ENCODE measurements at places on chromosomes 7 and 10.

- no peak for DNase-seq
These were observed 185.1 kb downstream of the ATRNL1 start for GRCh38 chr10:115278294-115278693.

GRCh38 chr10:133378251-133379096, 588 bp upstream of the PAOX start:
- peak; percentile 26 for DNase-seq

DNA sequence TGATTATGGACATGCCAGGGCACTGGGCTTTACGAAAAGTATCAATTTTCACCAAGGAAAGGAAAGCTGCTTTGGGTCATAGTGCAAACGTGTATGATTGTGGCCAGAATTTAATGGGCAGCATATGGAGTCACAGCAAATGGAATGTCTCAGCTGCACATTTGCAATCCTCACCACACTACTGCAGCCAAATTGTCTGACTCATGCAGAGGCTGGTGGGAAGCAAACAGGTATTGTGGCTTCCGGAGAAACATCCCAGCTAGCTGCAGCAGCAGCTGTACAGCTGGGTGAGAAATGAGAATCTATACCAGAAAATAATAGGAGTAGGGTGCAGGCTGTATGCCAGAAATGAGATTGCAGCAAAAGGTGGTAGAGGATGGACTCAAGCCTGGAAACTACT, 374.7 kb upstream of the VWC2 start:
- DNase-seq = no peak

GRCh38 chr7:144132262-144132661, 9.3 kb downstream of the OR2A14 start:
- no peak for DNase-seq

DNA sequence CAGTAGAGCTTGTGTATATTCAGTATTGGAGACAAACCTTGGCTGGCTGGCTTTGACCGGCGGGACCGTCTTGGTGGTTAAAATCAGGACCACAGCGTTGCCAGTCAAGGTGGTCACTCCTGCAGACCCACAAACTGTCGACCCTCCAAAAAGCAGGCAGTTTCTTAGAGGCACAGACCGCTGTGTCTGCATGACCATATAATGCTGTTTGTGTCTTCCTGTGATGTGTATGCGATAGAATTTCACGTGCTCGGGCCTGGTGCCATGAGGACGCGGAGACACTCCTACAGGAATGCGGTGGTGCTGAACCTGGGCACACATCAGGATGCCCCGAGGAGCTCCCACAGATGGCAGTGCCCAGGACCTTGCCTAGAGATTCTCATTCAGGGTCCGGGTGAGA, 34.8 kb downstream of the BNIP3 start:
- DNase-seq = no peak

DNA sequence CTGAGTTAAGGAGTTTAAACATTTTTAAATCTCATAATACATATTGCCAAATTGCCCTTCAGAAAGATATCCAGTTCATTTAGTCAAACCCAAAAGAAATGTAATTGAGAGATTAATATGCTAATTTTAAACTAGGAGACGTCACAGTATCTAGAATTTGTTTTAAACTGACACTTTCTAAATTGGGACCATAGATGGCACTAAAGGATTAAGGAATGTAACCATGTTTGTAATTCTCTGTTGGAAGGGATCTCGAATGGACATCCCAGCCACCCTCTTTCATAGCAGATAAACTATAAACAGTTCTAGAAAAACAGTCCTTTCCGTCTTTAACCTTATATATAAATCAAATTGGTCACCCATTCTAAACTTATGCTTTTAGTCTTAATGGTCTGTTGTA, 30.0 kb upstream of the SAMD9L start:
- no peak for DNase-seq

DNA sequence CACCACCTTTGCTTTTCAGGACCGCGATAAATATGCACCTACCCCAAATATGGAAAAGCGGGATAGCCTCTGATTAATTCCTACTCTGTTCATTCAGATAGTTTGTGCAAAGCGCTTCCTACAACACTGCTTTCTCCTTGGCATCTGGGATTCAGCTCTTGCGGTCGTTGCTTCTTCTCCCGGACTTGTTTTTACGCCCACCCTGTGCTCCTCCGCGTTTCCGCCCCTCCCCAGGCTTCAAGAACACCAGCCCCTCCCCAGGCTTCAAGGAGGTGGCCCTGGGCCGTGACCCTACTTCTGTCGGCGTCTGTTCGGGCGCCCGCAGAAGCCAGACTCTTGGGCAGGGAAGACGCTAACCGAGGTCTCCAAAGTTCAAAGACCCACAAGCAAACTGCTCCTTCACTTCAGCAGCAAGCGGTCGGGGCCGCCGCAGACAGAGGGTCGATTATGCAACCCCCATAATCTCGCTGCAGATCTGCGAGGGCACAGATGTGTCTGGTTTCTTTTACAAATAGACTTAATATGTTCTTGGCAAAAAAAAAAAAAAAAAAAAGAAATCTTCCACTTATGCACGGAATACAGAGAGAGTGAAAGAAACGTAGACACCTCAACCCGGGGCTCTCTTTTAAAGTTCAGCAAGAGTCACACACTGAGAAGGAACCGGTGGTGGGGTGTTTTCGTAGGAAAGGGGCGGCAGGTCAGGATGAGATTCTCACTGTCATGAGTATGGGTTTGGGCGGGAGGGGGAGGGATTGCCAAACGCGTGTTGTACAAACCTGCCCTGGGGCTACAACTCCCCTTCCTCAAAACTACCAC, 1.9 kb downstream of the DLX5 start:
- DNase-seq = no peak

DNA sequence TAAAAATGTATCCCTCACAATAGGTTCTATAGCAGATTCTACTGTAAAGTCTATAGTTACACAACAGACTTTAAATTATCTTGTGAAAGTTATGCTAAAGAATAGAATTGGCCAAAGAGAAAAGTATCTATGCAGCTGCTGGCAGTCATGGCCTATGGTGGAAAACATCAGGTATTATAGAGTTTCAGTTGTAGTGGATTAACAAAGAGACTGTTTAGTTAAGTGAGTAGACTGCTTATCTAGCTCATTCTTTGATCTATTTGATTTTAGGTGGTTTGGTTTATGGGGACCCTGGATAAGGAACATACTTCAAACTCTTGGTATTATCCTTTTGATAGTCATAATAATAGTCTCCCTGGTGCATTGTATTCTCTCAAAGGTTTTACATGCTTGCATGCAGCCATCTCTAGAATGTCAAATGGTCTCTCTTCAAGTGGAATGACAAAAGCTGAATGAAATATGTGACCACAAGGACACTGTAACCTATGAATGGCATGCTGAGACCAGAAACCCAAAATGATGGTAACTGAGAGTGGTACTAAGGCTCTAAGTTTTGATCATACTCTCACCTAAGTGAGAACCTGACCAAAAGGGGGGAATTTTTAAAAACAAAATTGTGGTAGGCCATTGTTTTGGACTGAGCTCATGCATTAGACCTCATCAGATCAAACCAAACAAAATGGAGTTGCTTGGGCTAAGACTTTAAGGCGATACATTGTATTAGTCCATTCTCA, 54.9 kb upstream of the NAMPT start:
- no peak for DNase-seq

- DNase-seq = no peak
These were observed 359.4 kb downstream of the GALNT17 start for GRCh38 chr7:71491336-71491735.

DNA sequence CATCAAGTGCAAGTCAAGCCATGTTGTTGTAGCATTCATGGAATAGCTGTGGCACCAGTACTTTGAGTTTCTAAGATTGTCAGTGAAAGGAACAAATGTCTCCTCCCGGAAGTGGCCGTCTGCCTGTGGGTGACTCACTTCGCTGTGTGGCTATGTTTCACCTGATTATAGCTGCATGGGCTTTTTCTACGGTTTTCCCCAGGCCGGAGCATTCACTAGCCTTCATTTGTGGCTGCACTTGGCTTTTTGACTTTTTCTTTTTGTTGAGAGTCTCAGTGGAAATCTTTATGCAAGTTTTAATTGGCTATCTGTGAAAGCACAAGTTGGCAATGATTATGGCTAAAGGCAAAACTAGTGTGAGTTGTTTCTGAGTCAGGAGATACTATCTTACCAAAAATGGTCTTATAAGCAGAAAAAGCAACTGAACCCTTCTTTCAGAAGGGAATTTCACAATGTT, 35.0 kb downstream of the SRI start:
- no peak for DNase-seq

DNA sequence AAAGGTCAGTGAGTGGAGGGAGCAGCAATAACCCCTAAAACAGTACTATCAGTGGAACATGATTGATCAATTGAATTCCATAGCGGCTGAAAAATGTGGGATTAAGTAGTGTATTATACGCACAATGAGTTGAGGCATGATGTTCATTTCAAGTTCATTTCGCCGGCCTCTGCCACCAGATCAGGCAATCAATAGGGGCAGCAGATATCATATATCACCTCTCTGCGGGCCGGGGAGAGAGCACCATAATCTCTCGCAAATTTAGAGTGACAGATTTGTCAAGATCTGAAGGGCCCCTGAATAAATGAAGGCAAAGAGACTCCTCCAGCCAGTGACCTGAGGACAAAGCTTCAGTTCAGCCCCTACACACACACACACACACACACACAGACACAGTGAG, 58.5 kb downstream of the PAX2 start:
- DNase-seq = no peak

DNA sequence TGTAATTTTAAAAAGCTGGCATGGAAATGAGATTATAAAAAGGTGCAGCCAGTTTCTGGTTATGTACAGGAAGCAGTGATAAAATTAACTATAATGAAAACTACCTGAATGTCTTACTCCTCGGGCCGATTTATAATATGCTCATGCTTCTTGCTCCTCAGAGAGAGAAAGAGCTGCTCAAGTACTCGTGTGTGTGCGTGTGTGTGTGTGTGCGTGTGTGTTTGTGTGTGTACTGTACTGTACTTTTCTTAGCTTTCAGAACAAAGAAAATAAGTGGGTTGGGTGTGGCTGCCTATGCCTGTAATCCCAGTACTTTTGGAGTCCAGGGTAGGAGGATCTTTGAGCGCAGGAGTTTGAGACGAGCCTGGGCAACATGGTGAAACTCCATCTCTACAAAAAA, 96.6 kb upstream of the NMT2 start:
- DNase-seq = no peak

DNA sequence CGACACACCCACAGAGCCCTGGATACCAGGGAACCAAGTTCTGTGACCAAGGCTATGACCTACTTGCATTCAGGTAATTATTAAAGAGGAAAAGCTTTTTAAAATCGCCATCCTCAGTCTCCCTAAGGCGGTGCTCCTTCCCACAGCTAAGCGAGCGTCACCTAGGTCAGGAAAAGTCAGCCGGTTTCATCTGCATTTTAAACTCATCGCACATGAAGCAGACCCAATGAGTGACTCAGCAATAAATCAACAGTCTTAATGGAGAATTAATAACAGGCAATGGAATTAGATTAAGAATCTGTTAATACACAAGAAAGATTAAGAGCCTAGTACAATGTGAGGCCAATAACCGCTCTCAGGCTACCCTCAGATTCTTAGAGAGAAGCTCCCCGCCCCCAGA, 59.2 kb downstream of the HSPA12A start:
- no peak for DNase-seq

DNA sequence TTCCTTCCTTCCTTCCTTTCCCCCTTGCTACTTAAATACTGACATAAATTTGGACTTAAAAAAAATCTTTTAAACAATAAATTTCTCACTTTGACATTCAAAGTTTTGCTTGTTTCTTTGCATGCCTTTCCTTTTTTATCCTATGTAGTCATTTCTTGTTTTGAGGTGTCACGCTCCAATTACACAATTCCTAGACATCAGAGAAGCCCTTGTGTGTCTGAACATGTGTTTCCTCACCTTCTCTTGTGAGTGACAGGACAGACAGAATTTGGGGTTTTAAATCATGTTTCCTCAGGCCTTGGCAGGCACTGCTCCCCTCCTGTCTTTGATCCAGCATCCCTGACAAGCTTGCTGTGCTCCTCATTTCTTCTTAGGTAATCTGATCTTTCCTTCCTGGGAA, 91.3 kb downstream of the CYTH3 start:
- DNase-seq = no peak

- no peak for DNase-seq
These were observed 51.1 kb upstream of the LYZL1 start for GRCh38 chr10:29237786-29238185.

DNA sequence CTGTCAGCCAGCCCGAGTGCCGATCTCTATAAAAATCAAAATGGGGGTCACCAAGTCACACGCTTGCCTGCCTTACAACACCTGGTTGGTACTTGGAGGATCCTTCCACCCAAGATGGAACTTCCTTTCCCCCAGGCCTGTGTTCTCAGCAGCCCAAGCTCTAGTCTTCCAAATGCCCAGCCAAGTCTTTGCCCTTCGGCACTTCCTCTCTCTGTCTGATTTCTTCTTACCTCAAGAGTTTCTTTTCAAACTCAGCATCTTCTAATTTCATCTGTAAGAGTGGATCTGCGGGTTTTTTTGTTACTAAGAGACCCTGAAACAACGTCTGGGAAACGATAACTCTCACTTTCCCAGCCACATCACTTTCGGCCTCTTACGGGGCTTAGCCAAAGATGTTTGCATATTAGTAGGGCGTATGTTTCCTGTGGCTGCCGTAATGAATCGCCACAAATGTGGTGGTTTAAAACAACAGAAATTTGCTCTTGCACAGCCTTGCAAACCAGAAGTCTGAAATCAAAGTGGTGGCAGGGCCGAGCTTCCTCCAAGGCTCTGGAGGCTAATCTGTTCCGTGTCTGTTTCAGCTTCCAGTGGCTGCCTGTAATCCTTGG, 219.9 kb downstream of the TCF7L2 start:
- DNase-seq = no peak

DNA sequence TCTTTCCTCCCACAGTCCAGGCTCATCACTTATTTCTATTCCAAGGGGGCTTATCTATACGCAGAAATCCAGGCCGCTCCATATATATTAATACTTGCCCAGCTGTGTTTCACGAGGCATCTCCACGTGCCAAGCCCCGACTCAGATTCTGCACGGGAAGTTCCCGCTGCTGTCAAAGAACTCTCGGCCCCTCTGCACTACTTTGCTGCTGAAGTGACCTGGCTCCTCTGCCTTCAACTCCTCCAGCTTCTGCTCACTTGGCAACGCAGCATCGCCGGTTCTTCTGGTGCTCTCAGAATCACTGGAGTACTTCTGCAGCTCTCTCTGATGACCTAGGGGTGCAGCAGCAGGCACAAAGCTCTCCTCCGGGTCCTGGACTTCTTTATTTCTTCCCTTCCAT, 9.7 kb upstream of the CHST12 start:
- no peak for DNase-seq

- DNase-seq = no peak
These were observed 22.9 kb downstream of the SVIL start for GRCh38 chr10:29611781-29612381.

- DNase-seq = no peak
These were observed 47.0 kb downstream of the FOXL3 start for GRCh38 chr7:336810-337566.

GRCh38 chr7:46168231-46168630, 247.2 kb upstream of the IGFBP3 start:
- no peak for DNase-seq
